ENCODE measurements at places on chromosomes 4 and X.

GRCh38 chr4:143623896-143624295, 76.6 kb downstream of the FREM3 start:
- no peak for DNase-seq

DNA sequence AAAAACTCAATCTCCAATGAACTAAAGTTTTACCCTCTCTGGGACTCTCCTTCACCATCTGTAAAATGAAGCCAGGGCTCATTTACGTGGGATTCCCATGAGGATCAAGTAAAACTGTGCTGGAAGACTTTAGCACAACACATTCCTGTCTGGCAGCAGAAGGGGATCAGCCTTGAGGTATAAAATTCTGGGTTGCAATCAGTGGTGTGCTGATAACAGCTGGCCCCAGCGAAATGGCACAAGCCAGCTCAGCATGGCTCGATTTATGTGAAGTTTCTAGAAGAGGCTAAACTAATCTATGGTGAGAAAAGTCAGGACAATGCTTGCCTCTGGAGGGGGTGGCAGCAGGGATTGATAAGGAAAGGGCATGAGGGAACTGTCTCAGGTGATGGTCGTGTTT, 28.4 kb downstream of the ZNF630 start:
- DNase-seq: no peak

DNA sequence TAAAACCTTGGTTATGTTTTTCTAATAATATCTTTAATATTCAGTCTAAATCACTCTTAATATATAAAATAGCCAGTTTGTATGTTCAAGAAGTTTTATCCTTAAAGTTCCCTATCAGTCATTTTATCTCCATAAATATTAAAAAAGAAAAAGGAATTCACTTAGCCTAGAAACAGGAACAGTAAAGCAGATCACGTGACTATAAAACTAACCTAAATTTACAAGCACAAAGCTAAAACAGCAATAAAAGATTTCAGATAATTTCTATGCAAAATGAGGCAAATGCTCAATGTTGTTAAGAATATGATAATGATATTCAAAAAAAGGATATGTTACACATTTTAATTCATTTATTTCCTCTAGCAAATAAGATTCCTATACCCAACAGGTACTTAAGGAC, 57.1 kb upstream of the TNIP3 start:
- DNase-seq: no peak

DNA sequence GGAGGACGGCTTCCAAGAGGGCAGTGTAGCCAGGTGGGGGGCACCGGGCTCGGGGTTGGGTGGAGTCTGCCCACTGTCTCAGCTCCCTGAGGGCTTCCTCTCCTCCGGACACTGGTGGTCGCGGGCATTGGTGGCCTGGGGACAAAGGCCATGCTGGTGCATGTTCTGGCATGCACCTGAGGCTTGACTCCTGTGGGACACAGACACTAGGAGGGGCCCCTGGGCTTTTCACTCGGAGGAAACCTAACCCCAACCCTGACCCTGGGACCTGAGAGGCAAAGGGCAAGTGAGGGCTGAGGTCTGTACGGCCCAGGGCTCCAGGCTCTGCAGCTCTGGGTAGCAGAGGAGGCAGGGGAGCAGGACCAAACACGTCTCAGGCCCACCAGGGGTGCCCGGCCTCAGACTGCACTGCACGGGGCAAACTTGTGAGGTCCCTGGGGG, 22.3 kb upstream of the FGFR3 start:
- DNase-seq: no peak

GRCh38 chr4:37889849-37890800, 759 bp upstream of the TBC1D1 start:
- no peak for DNase-seq

DNA sequence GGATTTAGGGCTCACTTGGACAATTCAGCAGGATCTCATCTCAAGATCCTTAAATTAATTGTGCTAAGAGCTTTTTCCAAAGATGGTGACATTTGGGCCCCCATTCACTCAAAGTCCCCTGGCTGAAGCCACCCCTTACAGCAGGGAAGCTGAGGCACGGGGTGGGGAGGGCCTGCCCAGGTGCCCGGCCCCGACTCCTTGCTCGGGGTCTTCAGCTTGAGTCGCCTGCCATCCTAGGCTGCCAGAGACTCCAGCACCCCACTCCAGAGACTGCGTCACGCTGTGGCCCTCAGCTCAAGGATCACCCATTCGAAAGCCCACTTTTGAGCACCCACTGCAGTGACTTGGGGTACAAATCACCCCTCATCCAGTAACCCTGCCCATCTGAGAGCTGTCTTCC, 39.2 kb upstream of the GPR78 start:
- DNase-seq: no peak

DNA sequence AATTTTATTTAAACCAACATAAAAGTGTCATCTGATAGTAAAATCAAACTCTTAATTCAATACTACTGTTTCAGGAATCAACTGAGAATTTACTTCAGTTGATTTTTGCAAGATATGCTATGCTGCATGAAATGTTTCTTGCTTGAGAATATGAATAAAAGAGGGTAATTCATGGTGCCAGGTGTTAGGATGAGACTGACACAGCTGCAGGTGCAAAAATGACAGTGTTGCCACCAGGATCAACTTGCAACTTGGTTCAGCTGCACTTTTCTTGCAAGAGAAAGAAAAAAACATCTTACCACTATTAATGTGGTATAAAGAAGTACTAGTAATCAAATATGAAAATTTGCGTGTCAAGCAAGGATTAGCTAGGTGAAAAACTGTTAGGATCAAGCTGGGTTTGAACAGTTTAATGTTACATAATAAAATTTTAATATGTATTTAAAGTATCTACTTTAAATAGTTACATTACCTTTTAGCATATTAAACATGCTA, 49.7 kb downstream of the CHIC2 start:
- no peak for DNase-seq

DNA sequence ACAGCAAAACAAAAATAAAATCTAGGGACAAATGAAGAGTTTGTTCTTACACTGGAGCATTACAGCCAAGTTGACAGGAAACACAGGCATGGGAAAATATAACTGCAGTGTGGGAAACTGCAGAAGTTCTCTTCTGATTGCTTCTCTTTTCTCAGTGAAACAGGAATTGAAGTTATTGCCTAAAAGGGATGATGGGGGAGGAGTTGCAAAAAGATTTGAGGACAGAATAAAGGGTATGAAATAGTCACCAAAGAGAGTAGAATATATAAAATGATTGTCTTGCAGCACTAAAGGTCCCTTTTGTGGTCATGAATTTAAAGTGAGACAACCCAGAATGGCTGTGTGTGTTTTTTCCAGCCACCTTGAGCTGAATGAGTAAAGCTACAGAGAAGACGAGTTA, 103.7 kb downstream of the JADE1 start:
- DNase-seq: no peak

DNA sequence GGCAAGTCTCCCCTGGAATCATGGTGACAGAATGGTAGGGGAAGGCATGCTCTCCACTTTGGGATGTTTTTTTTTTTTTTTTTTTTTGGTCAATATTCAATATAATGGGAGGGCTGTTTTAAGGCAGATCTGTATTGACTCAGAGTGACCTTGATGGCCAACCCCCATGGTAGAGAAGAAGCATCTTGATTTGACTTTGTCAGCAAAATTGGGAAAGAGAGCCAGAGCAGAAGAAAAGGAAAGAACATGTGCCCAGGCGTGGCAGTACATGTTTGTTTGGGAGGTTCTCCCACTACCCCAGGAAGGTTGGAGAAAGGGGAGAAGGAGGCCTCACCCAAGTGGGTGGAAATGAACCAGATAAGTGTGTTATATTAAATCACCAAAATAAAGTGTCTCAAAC, 62.2 kb upstream of the TBC1D9 start:
- DNase-seq: no peak

- no peak for DNase-seq
These were observed 369.7 kb upstream of the TRAM1L1 start for GRCh38 chr4:117455088-117455487.

DNA sequence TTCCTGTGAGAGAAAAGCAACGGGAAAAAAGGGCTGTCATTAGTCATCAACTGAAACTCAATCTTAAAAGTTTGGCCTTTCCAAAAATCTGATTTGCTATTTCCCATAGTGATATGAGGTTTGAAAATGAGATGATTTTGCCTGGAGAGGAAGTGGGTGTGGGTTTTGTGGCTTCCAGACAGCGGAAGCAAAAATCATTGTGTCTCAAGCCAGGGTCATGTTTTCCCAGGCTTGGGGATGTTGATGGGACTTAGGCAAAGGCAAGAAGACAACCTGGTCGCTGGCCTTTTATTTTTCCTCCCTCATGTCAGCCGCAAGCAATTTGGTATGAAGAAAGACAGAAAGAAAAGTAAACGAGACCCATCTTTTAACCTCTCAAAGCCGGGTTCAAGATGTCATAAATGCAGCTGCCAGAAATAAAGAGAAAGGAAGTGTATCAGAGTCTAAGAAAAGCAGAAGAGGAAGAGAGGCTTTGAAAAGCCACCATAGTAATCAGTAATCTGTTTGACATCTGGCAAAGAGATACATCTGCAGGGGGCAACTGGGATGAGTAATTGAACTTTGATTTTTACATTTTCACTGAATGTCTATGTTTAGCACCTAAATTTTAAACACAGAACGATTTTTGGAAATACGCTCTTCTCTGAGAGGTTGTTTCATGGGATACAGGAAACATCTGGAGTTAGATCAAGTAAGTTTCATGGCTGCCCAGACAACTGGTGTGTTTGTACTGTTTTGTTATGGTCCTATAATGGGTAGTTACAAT, 521.6 kb upstream of the SLIT2 start:
- no peak for DNase-seq
